Right ventricle myocardium superior (tissue), 1 donor: ENCODE measurements at places on chromosomes 5 and 9. TPM values are rescaled to one million over a fixed set of nuclear protein-coding genes. Genes with fewer than 3 reads are reported as not detected.

- DNase-seq = no peak
These were observed 18.4 kb downstream of the TMEM38B start for GRCh38 chr9:105712773-105713172.

GRCh38 chr9:117341151-117341550, 73.7 kb downstream of the ASTN2 start:
- DNase-seq = no peak

- no peak for DNase-seq
These were observed 28.0 kb upstream of the NFIL3 start for GRCh38 chr9:91451431-91452270.

DNA sequence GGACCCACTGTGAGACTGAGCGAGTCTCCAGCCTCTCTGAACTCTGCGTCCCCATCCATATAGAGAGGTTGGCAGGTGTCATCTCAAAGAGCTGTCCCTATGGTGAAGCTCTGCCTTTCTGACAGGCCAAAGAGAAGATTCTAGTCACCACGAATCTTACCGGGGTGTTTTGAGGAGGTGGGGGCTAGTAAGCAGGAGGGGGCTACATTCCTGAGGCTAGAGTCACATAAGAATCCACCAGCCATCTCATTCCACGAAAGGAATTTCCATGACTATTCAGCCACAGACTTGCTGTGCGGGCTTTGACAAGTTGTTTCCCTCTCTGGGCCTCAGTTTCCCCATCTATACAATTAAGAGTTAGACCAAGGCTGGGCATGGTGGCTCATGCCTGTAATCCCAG, 16.3 kb downstream of the PDGFRB start:
- DNase-seq = no peak

- no peak for DNase-seq
These were observed 144.2 kb downstream of the GDNF start for GRCh38 chr5:37695647-37696046.

- DNase-seq = no peak
These were observed 562.8 kb upstream of the RIOK2 start for GRCh38 chr5:97745817-97746216.

DNA sequence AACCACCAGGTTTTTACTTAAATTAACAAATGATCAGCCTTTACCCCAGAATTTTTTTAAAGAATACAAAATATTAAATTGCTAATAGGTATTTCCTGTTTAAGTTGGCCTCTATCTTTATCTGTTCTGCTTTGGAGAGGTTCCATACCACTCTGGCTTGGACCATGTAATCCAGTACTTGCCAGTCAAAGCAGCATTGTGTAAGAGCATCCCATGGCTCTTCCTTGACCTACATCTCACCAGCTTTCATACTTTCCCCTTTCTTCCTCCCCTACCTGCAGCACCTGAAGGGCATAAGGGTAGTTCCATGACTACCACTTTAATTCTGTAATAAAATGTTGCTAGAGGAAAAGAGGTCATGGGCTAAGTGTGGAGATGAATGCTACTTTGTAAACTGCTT, 140.8 kb upstream of the MTAP start:
- no peak for DNase-seq

DNA sequence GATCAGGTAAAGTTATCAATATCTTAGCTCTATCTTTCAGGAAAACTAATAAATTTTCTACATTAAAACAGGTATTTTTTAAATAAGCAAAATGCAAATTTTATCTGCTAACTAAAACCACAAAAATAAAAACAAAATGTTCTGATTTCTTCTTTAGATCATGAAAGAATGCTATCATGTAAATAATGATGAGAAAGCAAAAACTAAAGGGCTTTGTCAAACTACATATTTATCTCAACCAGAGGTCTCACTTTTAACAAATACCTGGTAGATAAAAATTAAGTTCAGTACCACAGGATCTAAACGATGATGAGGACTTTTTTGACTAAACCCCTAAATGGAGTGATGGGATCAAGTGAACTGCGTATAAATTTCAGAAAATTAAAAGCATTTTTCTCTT, 50.5 kb downstream of the MLANA start:
- no peak for DNase-seq

DNA sequence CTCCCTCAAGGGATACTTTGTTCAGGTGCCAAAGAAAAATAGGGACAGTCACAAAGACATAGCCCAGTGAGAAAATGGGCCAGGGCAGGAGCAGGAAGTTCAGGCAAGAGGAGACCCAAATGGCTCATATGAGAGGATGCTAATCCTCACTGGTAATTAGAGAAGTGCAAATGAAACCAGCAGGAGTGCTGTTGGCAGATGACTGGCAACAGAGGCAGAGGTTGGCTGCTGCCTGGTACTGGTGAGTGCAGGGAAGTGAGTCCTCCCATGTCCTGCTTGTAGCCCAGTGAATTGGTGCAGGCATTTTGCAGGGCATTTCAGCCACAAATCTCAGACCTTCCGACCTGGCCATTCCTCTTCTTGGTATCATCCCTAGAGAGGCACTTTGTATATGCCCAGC, 23.5 kb downstream of the ODF2 start:
- no peak for DNase-seq

- DNase-seq = no peak
These were observed 92.2 kb downstream of the DOCK8 start for GRCh38 chr9:306907-307306.

DNA sequence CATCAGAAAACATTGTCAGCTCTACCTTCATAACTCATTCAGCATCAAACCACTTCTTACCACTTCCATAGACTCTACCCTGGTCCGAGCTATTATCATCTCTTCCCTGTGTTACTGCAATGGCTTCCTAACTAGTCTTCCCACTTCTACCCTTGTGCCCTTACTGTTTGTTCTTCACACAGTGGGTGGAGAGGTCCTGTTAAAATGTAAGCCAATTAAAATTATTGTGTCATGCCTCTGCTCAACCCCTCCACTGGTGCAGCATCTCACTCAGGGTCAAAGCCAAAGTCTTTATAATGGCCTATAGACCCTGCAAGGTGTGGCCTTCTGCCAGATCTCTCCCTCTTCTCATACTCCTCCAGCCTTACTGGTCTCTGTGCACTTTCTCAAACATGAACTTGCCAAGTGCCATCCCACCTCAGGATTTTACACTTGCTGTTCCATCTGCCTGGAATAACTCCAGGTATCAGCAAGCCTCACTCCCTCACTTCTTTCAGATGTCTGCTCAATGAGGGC, 22.8 kb upstream of the ARAP3 start:
- no peak for DNase-seq

DNA sequence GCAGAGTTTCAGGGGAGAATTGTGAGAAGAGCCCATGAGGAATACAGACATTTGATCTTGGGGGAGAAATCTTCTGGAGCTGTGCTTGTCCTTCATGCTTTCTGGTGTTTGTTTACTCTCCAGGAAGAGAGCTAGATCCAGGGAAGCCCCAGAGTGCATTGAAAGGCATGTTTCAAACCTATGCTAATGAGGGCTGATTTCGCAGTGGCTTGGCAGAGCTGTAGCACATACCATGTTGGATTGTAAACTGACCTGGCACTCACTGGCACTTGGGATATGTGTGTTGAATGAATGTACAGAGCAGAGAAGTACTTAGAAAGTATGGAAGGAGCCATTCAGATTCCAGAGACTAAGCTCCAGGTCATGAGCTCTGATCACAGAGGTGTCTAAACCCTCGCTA, 30.9 kb downstream of the TNFSF8 start:
- no peak for DNase-seq

DNA sequence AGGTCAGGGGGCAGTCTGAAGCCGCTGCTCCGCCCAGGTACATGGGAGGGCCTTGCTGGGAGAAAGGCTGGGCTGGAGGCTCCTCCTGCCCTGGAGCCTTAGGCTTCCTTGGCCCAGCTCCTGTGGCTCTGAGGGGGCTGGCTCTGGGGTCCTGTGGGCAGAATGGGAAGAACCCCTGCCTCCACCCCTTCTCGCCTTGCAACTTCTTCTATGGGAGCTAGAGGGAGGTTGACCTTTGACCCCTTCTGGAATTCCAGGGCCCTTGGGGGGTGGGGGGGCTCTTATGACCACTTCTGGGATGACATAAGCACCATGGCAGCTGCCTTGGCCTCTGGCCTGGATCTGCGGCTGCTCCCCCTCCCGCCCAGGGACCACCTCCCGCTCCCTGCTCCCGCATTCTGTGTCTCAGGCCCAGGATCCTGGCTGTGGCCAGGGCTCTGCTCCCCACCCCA, 32.2 kb downstream of the IER5L start:
- peak; percentile 69 for DNase-seq

- DNase-seq = no peak
These were observed 294.5 kb upstream of the CDH12 start for GRCh38 chr5:23147625-23148024.

DNA sequence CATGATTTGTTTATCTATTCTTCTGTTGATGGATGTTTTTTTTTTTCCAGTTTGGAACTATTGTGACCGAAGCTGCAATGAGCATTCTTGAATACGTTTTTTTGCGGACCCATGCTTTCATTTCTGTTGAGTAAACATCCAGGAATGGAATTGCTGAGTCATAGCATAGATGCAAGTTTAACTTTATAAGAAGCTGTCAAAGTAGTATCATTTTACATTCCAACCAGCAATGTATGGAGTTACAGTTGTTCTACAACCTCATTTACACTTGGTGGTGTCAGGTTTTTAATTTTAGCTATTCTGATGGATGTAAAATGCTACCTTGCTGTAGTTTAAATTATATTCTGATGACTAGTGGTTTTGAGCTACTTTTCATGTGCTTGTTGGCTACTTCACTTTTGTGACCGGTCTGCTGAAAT, 49.0 kb downstream of the NPR3 start:
- DNase-seq = no peak

DNA sequence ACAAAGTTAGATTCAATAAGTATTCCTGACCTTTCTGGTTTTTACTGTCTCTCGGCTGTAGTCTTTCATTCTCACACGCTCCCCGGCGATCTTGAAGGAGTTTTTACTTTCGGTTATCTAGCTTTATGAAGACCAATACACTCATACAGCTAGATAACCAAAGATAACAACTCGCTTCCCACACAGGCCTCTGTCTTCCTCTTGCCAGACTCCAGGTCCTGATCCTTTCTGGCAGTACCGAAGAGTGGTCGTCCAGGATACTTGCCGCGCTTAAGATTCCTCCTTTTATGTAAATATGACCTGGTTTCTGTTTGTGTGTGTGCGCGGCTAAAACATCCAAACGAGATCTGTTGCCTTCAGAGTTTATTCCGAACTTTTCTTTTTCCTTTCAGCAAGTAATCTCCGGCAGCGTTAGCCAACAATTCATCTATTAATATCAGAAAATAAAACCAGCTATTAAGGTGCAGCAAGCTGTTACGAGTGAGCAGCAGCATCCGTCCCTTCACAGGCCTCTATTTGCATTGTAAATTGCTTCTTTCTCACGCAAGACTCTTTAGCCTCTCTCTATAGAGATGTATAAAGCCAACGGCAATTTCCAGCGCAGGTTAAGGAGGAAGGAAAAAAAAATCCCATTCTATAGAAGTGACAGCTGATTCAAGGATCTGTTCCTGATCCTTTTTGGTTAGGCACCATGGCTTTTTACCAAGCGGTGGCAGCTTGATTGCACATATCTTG, 216.1 kb downstream of the MEF2C start:
- no peak for DNase-seq

DNA sequence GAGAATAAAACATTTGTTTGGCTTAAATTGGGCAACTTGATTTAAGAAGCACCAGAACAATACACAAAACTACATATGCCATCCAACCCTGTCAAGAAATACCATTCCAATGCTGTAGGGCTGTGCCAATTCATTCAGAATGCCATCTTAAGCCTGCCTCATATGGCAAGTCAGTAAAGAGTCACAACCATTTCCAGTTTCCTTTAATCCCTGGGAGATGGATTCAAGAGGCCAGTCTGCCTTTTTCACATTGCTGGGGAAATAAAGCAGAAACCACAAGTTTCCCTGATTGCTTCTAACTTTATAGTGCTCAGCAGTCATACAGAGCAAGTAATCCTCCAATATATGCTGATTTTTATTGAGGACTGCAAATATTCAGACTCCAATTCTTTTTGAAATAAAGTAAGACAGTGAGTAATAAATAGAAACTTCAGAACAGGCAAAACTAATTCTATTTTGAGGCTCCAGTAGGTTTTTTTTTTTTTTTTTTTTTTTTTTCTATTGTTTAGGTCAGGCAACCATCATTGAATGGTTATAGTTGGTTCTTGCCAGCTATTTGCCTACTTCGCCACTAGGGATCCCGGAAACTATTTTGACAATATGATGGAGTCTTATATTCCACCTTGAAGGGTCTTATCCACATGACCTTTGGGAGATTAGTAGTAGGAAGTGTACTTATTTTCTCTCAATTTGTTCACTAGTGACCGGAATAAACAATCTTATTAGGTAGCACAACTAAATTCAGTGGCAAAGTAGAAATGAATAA, 400.9 kb upstream of the MEF2C start:
- DNase-seq = no peak

DNA sequence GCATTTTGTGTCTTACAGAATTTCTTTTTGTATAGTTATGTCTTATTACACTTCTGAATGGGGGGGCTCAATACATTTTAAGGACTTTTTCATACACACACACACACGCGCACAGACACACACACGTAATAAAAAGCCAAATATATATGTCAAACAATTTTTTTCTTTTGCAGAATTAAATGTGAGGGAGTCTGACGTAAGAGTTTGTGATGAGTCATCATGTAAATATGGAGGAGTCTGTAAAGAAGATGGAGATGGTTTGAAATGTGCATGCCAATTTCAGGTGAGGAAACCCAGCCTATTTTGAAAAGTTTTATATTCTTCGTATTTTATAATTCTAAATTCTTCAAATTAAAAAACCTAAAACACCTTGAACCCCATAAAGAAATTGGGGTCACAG, 25.6 kb downstream of the TMEFF1 start:
- DNase-seq = no peak

- no peak for DNase-seq
These were observed 27.6 kb downstream of the CRB2 start for GRCh38 chr9:123383512-123384170.

DNA sequence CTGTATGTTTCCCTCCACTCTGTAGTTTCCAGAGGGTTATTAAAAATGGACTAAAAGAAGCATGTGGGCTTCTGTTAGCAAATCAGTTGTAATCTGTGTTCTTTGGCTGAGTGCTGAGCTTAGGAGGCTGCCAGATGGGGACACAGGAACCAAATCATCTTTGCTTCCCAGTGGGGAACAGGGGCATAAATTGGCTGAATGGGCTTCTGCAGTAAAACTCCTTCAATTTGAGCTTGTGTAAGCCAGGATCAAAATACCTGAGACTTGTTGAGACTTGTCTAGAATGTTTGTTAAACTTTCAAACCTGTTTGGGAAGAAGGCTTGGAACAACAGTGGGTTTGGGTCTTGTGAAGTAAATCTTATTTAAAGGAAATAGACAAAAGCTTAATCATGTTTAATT, 32.2 kb upstream of the TNFAIP8 start:
- DNase-seq = no peak

- DNase-seq = no peak
These were observed 24.8 kb upstream of the CTNNAL1 start for GRCh38 chr9:109037946-109038715.

DNA sequence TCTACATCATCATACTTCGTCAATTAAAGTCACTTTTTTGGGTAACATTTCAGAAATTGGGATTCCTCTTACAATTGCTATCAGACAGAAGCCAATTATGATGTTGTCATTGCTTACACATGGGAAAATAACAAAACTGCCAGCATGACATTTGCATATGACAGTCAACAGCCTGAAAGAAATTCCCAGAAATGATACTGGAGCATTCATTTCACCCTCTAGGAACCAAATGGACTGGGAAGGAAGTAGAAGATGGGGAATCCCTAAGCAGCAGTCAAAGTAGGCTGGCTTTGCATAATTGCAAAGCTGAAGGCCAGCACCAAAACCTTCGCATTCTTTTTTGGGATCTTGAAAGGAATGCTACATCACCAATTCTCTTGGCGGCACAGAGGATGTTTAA, 10.7 kb downstream of the HMGCS1 start:
- DNase-seq = no peak

Gene MRRF
- total RNA-seq = 35.7 TPM

Gene ADAMTS16
- 0.05 TPM for total RNA-seq

Gene PCDHGA8
- 10.1 TPM for total RNA-seq

Gene RASGEF1C
- total RNA-seq = 0.59 TPM
